ENCODE measurements at places on chromosomes 6 and 20.
A peak's percentile ranks its signal among the peaks of the same experiment; 100 is the strongest.

- DNase-seq = no peak
Measured at GRCh38 chr20:53656293-53657202, 62.9 kb upstream of the ZNF217 start.

DNA sequence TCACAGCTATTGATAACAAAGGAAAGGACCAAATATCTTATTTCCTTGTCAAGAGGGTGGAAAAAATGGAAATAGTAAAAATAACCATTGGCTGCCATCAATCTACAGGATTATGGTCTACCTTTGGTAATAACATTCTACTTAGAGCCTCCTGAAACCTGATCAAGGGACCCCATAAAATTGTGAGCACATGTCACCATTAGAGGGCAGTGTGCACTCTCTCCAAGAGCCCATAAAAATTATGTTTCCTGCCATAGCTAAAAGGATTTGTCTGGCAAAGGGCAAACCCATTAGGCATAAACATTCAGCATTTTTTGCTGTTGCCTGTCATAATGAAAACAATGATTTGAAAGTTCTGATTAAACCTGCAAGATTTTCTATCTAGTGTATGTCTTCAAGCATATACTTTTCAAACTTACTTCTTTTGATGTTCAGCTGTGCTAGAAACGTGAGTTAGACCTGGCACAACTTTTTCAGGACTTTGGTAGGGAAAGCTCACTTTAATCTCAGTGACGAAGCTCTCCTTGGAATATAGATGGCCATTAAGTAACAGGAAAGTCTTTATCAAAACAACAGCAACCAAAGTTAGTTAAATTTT, 120.7 kb upstream of the ZFP64 start:
- peak; percentile 38 for DNase-seq

DNA sequence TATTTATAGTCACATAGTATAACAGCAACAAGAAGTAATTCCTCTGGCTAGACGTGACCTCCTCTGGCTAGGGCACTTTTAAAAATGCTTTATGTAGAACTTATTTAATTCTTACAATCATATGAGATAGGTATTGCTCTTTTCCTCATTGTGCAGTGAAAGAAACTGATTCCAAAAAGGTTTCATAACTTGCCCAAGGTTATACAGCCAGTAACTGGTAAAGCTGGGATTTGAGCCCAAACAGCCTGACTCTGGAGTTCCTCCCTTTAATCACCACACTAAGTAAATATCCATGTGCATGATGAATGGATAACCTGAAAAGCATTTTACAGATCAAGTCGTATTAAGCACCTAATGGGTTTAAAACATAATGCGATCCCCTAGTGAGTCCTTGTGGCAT, 214.6 kb downstream of the PRL start:
- no peak for DNase-seq

GRCh38 chr6:148214667-148215066, 128.0 kb upstream of the SASH1 start:
- no peak for DNase-seq

DNA sequence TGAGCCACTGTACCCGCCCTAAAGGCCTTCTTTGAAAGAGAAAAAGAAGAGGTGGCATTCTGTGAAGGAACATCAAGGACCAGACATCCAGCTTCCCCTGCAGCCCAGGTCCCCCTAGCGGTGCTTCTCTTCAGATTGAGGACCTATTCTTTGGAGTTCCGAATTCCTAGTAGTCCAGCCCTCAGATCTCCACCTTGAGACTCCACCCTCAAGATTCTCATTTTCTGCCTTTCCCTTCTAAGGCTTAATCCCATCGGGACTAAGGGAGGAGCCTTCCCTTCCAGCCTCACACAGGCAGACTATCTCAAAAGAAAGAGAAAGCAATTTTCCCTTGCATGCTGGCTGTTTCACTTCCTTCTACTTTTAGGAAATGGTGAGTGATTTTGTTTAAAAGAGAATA, 32.5 kb downstream of the MUC22 start:
- peak; percentile 30 for DNase-seq

Data from stimulated activated naive CD8-positive, alpha-beta T cell treated with anti-CD3 and anti-CD28 coated beads, Interleukin-15, amount 100 ng/mL, for 72 hours (primary cell).